ENCODE measurements at places on chromosomes 5 and 9.

GRCh38 chr5:108148715-108149139, 233.2 kb downstream of the FBXL17 start:
- DNase-seq = no peak

DNA sequence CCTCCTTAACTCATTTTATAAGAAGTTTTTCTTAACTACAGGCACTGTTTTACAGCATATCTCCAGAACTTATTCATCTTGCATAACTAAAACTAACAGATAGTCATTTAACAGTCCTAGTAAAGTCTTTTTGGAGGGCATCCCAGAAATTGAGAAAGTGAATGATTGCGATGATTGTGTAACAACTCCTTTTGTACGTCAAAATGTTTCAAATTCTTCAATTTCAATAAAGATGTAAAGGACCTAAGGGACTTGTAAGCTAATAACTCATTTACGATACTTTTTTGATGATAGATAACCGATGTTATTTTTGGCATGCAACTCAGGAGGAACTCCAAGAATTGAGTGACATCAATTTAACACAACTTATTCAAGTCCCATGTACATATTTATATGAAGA, 42.7 kb downstream of the SVEP1 start:
- no peak for DNase-seq

GRCh38 chr9:12425878-12426864, 267.0 kb upstream of the TYRP1 start:
- no peak for DNase-seq

GRCh38 chr9:133693703-133694529, 44.2 kb downstream of the SARDH start:
- no peak for DNase-seq

DNA sequence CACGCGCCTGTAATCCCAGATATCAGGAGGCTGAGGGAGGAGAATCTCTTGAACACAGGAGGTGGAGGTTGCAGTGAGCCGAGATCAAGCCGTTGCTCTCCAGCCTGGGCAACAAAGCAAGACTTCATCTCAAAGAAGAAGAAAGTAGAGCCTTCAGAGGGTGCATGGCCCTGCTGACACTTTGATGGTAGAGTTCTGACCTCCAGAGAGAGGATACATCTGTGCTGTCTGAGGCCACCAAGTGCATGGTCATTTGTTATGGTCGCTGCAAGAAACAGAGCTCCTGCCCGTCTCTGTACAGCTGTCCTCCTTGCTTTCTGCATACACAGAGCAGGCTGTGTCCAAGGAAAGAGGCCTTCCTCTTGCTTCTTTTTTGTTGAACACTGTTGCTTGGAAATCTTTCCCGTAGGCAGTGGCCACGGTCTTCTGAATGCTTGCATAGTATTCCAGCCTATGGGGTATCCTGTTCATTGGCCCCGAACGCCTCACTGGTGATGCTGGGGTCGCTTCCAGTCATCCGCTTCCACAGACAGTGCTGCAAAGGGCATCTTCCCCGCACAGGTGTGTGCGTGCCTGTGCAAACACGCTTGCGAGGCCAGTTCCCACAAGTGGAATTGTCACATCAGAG, 36.8 kb upstream of the UNC5A start:
- no peak for DNase-seq

GRCh38 chr5:1538741-1539392, 15.1 kb upstream of the LPCAT1 start:
- DNase-seq = no peak

- no peak for DNase-seq
Measured at GRCh38 chr9:127539982-127540663, 72.0 kb upstream of the STXBP1 start.

Measured in effector CD4-positive, alpha-beta T cell (primary cell).